ENCODE measurements at places on chromosomes 16 and 17.

DNA sequence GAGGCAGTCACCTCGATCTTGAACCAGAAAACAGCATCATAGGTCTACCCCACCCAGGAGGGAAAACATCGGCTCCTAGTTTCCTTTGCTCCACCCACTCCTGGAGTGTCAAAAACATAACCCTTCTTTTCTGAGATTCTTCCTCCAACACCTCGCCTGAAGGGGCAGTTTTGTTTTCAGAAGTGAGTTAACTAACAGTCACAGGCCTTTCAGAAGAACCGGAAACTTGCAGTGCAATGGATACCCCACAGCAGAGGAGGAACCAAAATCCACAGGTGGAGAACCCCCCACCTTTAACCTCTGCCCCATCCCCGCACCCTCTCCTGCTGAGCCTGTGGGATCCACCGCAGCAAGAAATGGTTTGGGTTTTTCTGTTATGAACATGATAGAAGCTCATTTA is 7.8 kb upstream of the TEX2 start:
- DNase-seq, result no peak

DNA sequence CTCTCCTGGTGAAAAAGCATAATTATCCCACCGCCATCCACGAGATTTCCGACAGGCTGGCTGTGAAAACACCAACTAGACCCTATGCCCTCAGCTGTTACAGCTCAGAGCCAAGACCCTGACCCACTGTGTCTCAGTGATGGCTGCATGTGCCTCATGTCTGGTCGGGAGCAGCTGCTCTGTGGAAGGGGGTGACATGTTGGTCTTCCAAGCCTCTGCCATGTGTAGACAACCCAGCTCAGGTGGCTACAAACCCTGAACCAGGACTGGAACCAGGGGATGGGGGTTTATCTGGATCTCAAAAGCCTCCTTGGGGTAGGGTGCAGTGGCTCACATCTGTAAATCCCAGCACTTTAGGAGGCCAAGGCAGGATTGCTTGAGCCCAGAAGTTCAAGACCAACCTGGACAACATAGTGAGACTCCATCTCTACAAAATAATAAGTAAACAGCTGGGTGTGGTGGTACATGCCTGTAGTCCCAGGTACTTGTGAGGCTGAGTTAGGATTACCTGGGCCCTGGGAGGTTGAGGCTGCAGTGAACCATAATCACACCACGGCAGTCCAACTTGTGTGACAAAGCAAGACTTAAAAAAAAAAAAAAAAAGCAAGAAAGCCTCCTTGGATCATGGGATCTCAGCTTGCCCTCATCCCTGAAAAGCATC is 220.3 kb downstream of the CPPED1 start:
- DNase-seq, result peak; percentile 5

GRCh38 chr17:47898241-47898640 is 2.2 kb downstream of the SP2 start:
- DNase-seq, result no peak

DNA sequence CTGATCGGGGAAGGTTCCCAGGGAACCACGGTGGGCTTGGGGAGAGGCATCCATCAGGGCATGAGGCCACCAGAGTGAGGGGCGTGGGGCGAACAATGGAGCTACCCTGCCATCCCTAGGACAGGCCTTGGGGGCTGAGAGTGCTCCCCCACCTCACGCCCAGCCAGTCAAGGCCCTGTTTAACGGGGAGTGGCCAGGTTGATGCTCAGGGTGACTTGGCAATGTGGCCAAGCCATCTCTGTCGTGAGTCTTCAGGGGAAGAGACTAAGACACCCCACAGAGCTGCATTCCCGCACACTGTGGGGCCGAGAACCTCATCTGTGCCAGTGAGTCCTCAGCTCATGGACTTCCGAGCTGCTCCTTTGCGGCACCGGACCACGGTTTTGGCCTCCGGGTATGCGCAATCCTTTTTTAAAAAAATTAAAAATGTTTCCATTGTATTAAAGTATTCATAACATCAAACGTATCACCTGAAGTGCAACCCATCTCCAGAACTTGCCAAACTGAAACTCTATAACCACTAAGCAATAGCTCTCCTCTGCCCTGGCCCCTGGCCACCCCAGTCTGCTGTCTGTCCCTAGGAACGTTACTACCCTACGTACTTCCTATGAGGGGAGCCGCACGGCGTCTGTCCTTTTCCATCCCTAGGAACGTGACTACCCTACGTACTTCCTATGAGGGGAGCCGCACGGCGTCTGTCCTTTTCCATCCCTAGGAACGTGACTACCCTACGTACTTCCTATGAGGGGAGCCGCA is 71.8 kb upstream of the DOC2B start:
- no peak for DNase-seq

DNA sequence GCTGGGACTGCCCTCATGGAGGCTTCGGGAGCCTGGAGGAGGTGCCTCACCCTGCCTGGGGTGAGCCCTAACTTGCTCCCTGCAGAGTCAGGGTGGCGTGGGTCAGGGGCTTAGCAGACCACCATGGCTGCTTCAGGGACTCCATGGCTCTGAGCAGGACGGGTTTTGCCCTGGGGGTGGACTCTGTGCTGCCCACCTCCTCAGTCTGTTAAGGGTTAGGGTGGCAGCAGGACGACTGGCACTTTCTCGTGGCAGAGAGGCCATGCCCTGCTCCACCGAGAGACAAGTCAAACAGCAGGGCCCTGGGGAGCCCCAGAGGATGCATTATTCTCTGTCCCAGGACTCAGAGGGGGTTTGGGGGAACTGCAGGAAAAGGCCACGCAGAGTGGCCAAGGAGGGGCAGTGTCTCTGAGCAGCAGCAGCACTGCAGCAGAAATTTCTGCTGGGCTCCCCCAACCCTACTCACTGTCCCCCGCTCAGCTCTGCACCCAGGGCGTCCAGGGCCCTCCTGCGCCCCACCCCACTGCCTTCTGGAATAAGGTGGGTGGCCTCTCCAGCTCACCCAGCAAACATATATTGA is 1.8 kb upstream of the PRSS22 start:
- no peak for DNase-seq

GRCh38 chr17:56023851-56024250 is 129.4 kb upstream of the ANKFN1 start:
- DNase-seq, result no peak

DNA sequence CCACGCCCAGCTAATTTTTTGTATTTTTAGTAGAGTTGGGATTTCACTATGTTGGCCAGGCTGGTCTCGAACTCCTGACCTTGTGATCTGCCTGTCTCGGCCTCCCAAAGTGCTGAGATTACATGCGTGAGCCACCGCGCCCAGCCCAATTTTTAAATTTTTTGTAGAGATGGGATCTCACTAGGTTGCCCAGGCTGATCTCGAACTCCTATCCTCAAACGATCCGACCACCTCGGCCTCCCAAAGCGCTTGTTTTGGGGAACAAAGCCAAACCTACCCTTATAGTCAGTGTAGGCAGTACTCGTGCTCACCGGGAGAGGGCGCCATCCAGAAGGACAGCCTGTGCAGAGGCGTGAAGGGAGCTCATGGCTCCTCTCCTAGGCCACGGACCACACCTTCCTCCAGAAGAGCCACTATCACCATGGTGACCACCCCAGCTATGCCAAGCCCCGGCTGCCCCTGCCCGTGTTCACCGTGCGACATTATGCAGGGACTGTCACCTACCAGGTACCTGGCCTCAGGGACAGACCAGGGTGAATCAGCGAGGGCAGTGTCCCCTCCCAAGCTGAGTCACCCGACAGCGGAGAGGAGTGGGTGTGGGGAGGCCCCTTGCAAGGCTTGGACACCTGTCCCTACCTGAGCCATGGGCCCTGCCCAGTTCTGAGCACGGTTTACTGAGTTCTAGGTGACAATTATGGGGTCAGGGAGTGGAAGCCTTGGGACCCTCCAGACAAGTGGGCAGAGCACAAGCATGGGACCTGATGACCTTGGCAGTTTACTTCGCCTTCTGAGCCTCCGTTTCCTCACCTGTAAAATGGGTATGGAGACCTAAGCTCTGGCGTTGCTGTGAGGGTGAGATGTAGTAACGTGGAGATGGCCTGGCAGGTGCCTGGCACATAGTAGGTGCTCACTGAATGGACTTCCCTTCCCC is 13.7 kb downstream of the MYO15B start:
- DNase-seq, result peak; percentile 85

Data from stimulated activated CD8-positive, alpha-beta memory T cell treated with anti-CD3 and anti-CD28 coated beads, Interleukin-4, amount 100 ng/mL, for 48 hours (primary cell).